ENCODE measurements at places on chromosomes 12 and 14.

- DNase-seq = no peak
Measured at GRCh38 chr14:63228217-63228616, 24.0 kb downstream of the RHOJ start.

DNA sequence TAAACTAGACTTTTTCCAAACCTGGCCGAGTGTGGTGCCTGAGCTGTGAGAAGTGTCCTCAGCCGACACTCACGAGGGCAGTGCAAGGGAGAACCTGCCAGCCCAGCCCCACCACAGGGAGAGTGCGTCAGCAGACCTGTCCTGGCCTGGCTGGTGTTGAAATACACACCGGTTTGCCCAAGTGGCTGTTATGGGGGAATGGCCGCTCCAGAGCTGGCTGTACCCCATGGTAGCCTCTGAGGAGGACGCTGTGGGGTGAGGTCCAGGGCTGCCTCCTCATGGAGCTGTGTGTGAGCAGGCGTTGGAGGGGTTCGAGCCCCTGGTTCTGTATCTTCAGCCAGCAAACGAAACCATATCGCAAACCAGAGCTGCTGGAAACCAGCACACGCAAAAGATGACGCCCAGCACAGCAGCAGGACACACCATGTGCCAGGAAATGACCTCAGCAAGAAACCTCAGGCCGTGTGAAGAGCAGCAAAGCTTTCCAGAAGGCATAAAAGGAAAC is 9.4 kb downstream of the ANKRD9 start:
- no peak for DNase-seq

DNA sequence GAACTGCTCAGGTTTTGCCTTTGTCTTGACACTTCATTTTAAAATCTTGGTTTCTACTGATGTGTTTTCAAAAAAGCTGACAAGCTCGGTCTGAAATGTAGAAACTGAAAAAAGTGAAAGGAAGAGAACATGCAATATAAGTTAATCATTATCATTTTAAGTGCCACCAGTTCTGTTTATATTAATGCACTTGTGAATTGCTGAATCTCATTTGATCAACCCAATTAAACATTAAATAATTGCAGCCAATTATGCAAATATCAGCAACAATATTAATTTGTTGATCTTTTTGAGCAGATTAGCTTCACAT is 133.8 kb downstream of the BCAT1 start:
- DNase-seq = no peak

GRCh38 chr14:74425525-74426201 is 347 bp downstream of the SYNDIG1L start:
- no peak for DNase-seq

- no peak for DNase-seq
Measured at GRCh38 chr12:82527165-82527780, 159.4 kb upstream of the TMTC2 start.

- no peak for DNase-seq
Measured at GRCh38 chr14:19823178-19823577, 19.6 kb downstream of the OR4N2 start.
